ENCODE measurements at places on chromosomes 7 and 10.
A peak's percentile ranks its signal among the peaks of the same experiment; 100 is the strongest.

DNA sequence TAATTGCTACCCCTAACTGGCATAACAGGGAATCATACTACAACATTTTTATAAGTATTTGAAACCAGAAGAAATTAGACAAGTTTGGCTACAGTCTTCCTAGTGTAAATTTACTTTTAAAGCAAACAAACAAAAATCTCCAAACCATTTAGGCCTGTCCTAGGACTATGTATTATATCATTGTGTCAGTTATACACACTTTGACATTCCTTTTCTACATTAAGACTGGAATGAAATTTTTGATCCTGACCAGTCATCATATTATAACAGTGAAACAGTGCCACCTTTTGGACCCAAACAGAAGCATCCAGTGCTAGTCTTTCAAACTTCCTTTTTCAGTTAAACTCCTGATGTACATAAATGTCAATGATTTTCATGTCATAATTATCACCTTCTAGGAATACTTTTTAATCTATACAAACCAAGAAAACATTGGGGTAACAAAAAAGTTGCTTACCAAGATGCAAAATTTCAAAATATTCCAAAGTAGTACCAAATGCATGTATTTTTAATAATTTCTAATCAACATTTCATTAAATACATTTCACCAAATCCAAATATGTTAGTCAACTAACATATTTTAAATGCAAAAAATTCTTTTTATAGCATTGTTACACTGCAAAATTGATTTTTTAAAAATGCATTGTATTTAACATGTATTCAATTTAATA is 75.7 kb downstream of the IMMP2L start:
- no peak for DNase-seq

- peak; percentile 69 for DNase-seq
Measured at GRCh38 chr7:65722361-65722792, 150.5 kb upstream of the VKORC1L1 start.

GRCh38 chr10:2342206-2342605 is 604.9 kb upstream of the ADARB2 start:
- DNase-seq, result no peak

GRCh38 chr10:22365233-22365632 is 19.9 kb downstream of the SPAG6 start:
- no peak for DNase-seq

GRCh38 chr7:141844256-141844655 is 3.0 kb upstream of the PRSS37 start:
- no peak for DNase-seq

- DNase-seq, result no peak
Measured at GRCh38 chr7:158924956-158925355, 68.6 kb downstream of the DYNC2I1 start.

- no peak for DNase-seq
Measured at GRCh38 chr7:123719197-123719721, 29.5 kb downstream of the WASL start.

DNA sequence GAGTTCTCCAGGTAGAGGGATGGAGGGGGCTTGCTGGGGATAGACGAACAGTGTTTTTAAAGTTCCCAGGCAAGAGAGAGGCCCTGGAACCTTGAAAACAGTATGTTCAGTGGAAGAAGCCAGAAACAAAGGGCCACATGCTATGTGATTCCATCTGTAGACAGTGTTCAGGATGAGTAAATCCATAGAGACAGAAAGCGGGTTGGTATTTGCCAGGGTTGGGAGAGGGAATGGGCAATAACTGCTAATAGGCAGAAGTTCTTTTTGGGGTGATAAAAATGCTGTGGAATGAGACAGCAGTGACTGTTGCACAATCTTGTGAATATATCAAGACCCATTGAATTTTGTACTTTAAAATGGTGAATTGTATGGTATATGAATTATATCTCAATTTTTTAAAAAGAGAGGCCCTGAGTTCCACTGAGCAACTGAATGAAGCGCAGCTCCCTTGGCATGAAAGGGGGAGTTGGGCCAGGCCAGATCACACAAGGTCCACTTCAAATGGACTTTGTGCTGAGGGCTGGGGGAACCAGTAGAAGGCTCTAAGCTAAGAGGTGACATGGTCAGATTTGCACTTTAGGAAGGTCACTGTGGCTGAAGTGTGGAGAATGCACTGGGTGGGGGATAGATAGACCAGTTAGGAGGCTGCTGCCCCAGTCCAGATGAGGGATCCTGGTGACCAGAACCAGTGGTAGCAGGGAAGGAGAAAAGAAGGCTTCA is 34.0 kb downstream of the LEP start:
- DNase-seq, result no peak

DNA sequence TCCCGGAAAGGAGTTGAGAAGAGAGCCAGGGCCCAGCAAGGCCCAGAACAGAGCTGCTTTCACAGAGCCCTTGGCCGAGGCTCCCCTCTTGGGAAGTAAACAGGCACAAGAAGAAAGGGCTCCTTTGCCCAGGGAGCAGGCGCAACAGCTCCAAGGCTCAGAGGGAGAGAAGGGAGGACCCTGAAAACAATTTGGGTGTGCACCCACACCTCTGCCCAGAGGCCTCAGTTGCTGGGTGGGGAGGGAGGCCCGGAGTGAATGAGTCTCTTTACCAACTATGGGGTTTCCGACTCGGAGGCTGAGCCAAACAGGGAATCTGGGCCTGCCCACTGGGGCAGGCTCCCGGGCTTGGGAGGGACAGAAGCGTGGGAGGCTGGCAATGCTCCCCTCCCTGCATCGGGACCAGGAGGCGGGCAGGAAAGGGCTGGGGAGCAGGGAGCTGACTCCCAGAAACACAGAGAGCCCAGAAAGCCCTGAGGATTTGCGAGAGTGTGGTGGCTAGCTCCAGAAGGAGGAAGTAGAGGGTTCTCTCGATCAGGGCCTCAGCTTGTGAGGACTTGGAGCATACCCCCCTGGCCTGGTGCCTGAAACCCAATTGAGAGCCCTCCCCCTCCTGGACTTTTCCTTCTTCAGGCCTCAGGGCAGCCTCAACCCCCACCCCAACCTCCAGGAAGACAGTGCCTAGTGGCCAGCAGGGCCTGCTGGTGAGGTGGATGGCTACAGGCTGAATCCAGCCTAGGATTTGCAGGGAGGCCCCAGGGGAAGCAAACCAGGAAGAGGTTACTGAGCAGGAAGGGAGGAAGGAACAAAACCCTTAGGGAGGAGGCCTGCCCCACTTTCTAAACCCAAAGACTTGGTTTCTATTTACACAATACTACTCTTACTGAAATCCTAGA is 6.2 kb downstream of the C10orf105 start:
- peak; percentile 60 for DNase-seq

DNA sequence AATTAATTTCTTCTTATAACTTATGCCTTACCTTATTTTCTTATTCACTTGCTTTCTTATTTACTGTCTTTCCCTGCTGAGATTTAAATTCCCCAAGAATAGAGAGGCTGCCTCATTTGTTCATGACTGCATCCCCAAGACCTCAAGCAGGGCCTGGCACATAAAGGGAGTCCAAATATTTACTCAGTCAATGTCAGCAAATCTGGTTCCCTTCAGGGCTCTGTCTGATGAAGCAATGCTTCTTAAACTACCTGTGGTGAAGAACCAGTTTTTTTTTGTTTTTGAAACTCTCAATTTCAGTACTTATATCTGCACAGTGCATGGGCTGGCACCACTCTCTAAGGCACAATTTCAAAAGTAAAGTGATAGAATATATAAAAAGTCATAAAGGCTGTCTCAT is 4.7 kb downstream of the ZNF239 start:
- no peak for DNase-seq

GRCh38 chr7:123242467-123243092 is 42.8 kb upstream of the SLC13A1 start:
- no peak for DNase-seq

GRCh38 chr10:70920519-70920918 is 32.2 kb upstream of the PCBD1 start:
- no peak for DNase-seq

DNA sequence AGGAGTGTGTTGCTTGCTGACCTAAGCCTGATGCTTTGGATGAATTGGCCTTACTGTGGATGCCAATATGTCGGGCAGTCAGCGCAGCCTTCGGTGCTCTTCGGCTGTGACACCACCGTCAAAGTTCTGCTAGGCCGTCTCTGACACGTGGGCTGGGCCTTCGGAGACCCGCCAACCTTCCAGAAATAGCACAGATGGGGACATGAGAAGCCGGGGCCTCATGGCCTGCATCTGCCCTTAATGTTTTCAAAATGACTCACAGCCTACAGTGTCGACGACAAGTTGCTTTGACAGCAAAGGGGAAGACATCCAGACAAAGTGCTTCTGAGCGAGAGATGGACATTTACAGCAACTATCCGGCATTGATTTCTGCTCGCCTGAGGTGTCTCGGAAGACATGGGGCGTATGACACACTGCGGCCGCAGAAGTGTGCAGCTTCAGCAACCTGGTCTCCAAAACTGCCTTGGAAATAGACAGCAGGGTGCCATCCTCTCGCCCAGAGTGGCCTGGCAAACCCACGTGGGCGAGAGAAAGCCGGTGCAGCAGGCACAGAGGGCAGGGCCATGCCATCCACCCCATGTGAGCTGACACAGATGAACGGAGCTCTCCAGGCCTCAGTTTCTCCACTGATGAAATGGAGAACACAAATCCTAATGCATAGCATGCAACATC is 94.0 kb upstream of the PPP2R2D start:
- no peak for DNase-seq

DNA sequence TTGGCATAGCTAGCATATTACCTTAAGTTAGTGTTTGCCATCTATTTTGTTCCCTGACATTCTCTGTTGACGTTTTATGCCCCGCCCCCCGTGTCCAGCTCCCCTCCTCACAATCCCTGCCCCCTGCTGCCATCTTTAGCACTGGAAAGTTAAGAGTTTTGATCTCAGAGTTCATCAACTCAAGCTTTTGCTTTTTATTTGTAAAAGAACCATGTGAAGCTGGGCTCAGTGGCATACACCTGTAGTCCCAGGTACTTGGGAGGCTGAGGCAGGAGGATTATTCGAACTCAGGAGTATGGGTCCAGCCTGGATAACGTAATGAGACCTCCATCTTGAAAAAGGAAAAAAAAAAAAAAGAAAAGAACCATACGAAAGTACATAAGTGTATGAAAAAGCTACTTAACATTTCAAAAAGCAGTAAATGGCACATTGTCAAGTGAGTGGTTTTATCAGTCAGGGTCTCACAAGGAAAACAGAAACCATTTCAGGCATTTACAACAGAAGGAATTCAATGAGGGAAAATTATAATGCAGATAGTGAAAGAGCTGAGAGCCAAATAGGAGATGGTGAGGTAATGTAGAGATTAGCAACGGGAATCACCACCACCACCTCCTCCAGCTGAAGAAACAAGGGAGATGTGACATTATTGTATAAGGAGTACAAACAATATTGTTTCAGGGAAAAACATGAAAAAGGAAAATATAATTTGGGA is 64.9 kb downstream of the MCU start:
- no peak for DNase-seq

GRCh38 chr7:45021604-45022296 is 21.7 kb downstream of the CCM2 start:
- peak; percentile 45 for DNase-seq

- no peak for DNase-seq
Measured at GRCh38 chr7:133139350-133139749, 57.5 kb upstream of the CHCHD3 start.

DNA sequence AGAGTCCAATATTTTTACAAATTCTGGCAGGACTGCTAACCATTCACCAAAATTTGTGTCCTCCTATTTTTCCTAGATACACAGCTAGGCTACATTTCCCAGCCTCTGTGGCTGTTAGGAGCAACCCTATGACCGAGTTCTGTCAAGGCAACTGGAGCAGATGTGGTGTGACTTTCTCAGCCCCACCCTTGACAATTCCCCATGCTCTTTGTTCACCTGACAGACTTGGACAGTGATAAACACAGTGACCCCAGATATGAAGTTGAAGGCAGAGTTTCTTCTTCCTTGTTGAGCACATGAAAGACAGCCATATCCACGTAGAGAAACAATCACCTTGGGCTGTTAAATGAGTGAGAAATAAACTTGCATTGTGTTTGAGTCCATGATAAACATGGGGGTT is 1162.1 kb downstream of the SORCS3 start:
- DNase-seq, result no peak

DNA sequence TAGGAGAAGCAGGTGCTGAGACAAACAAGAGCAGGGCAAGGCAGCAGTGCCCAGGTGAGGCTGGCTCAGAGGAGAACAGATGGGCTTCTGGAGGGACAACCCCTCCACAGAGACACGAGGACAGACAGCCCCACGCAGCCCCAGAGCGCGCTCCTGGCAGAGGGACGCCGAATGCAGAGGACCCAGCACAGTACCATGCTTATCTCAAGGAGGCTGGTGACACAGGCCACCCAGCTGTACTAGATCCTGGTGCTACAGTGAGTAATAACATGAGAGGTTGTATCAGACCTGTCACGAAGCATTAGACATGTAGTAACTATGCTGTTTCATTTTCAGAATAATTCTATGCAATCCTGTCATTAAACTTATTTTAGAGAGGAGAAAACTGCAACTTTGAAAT is 60.4 kb upstream of the NCAPG2 start:
- no peak for DNase-seq

GRCh38 chr7:94888551-94888950 is 18.8 kb upstream of the PPP1R9A start:
- DNase-seq, result no peak

DNA sequence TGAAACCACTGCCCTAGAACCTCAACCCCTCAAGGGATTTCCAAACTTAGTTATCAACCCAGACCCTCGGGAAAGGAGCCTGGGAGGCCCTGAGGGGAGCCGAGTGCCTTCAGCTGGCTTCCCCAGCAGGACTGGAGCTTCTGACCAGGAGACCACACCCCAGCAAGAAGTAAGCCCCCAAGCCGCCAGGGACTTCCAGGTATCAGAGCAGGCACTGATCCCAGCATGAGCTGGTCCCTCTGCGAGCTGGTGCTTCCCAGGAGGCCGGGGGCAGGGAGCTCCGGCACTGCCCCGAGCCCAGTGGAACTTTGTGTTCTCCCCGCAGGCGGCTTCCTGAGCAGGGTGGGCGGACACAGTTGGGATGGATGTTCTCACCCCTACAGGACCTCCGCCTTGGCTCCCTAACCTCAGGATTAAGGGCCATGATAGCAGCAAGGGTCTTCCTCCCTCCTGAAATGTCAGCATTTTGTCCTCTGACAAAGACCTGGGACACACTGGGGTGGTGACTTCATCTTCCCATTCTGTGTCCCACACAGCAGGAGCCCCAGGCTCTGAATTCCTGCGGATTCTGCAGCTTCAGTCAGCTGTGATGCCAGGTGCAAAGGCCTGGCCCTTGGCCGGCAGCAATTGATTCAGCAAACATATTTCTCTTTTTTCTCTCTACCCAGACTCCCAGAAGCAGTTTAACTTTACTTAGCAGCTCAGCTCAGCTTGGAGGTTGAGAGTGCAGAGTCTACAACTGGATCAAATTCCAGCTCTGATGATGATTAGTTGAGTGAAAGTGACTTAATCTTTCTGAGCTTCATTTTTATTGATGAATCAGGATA is 11.6 kb downstream of the ATP6V0E2 start:
- DNase-seq, result no peak

- no peak for DNase-seq
Measured at GRCh38 chr7:27251652-27252590, 9.3 kb downstream of the EVX1 start.

Measured in stimulated activated CD4-positive, alpha-beta T cell treated with anti-CD3 and anti-CD28 coated beads, Interleukin-15, amount 100 ng/mL, for 24 hours (primary cell).